ENCODE measurements at places on chromosomes 4 and X.

- no peak for DNase-seq
Measured at GRCh38 chrX:23840674-23841073, 57.7 kb downstream of the SAT1 start.

DNA sequence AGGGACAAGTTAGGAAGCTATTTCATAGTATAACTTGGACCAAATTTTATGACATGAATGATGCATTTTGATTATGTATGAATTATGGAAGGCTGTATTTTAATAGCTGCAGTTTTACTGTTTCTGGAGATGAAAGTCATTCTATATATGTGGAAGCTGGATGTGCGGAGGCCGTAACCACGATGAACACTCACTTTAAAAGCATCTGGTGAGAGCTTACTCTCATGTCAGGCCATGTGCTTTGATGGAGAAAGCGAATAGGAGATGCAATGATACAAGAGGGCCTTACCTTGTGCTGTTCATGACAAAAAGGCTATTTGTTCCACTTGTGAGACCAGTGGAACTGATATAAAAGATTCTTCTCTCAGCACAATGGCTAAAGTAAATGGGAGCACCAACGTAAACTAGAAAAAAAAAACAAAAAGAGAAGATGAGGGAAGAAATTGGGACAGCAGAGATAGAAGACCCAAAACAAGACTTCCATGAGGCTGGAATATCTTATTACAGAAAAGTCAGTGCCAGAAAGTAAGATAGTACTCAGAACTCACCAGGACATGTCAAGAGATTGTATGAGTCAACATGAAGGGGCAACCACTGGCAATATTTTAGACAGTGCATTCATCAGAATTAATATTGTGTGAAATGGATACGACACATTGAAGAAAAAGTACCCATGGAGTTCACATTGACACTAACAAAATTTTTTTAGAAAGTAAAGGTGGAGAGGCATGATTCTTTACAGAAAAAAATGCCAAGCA, 63.3 kb upstream of the GAB1 start:
- no peak for DNase-seq

DNA sequence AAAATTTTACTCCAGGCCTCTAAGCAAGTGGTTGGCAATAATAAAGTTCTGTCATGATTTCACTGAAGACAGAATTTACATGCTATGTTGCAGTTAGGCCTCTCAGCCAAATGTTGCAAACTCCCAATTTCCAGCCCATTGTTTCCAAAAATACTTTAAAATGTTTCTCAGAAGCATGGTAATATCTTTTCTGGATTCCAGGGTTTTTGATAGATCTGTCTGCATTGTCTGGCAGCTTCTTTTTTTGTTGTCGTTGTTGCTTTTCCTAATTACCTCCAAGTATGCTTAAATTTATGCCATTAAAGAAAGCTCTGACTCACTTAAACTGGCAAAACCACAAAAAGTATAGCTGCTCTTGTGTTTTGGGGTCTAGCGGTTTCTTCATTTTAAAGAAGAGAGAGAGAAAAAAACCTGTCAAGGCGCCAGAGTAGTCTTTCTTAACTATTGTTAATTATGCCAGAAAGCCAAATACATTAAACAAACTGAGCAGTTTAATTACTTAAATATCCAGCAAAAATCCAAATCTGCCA, 97.0 kb downstream of the AGTR2 start:
- no peak for DNase-seq

GRCh38 chr4:153519687-153520086, 53.5 kb downstream of the TMEM131L start:
- no peak for DNase-seq

DNA sequence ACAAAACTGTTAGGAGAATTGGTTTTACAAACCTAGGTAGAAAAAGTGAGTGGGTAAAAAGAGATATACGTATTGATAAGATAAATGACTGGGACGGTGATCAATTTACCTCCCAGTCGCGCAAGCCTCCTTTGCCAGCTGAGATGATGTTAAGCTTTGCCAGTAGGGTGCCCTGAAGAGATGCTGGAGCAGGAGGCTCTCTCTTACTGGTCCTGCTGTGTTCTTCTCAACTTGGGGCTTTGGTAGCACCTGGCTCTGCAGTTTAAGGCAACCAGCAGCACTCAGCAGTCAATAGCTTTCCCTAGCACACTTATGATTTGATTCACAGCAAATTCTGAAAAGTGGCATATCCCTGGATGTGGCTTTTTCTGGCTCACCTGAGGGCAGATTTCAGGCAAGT, 1461.7 kb downstream of the ADGRL3 start:
- no peak for DNase-seq

DNA sequence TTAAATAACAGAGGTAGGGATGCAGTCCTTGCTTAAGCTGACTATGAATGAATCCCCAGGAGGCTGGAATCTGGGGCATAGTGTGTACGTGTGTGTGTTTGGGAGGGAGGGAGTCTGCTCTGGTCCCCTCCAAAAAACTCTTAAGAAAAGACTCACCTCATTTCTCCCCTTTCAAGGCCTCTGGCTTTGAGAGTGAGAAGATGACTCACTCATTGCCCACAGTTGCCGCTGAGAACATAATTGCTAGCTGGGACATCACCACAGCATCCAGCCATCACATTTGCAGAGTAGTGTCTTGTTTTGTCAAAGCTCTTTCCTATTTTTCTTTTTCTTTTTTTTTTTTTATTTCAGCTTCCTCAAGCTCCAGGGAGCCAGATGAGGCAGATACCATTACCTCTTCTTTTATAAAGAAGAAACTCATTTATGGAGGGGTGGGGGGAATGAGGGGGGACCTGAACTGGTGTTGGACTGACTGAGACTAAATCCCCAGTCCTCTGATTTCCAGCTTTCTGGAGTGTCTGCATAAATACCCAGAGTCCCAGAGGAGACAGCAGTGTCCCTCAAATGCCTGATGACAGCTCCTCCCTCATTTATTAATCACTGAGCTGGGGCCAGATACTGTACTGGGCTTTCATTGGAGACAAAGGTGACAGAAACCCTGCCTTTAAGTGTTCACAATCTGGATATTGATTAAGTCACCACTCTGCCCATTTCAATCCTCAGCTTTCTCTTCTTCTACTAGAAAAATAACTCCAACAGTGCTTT, 61.9 kb upstream of the LAS1L start:
- DNase-seq = no peak

GRCh38 chrX:49155900-49156837, 6.4 kb upstream of the MAGIX start:
- DNase-seq = peak; percentile 68

DNA sequence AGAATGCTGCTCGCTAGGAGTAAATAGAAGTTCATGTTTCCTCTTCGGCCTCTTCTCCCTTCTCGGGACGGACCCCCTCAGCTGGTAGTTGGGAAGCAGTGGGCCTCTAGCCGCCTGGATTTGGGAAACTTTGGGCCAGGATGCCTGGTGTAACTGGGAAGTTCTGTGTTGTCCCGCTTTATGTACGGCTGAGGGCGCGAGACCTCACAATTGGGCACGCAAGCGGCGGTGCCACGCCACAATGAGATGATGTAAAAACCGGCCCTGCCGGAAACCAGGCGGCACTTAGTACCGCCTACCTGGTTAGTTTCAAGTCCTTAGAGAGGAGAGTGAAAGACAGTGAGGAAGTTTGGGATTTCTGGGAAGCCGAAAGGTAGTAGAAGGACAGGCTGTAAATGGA, at the start of gene CT83:
Gene CT83, minus strand, starts transcription at position 155 of the 400 bp plus-strand sequence. Its CDS starts 120 bp downstream, at position 35.
- no peak for DNase-seq

DNA sequence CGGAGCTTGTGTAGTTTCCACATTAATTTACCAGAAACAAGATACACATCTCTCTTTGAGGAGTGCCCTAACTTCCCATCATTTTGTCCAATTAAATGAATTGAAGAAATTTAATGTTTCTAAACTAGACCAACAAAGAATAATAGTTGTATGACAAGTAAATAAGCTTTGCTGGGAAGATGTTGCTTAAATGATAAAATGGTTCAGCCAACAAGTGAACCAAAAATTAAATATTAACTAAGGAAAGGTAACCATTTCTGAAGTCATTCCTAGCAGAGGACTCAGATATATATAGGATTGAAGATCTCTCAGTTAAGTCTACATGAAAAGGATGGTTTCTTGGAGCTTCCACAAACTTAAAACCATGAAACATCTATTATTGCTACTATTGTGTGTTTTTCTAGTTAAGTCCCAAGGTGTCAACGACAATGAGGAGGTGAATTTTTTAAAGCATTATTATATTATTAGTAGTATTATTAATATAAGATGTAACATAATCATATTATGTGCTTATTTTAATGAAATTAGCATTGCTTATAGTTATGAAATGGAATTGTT, at the start of gene FGB:
Gene FGB, plus strand, starts transcription at position 315 of the 558 bp plus-strand sequence. Its CDS starts 8 bp downstream, at position 323.
- no peak for DNase-seq

DNA sequence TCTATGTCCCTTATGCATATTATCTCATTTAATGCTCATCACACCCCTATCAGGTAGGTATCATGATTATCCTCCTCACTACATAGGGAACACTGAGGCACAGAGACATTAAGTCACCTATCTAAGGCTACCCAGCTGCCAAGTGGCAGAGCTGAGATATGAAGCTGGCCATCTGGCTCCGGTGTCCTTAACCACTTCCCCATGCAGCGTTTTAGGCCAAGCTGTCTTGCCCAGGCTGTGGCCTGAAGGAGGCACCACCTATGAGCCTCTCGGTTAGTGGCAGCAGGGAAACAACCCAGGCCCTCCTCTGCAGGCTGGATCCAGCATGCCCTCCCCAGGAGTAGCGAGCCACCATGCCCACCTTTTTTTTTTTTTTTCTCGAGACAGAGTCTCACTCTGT, 16.3 kb downstream of the PJA1 start:
- DNase-seq = no peak

DNA sequence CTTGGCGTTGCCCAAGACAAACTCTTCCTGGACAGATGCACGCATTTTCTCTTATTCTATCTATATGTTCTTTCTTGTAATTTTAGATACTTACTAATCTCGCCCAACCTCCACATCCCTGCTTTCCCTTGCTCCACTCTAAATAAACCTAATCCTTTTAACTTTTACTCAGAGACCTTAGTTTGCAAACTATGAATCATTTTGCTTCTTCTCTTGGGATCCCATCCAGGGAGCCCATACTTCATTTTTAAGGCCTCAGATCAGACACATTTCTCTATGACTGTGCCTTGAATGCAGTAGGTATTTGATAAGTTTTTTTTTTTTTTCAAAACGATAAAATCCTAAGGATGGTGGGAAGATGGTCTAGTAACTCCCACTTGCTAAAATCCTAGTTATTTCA, 353.8 kb upstream of the HAND2 start:
- no peak for DNase-seq

DNA sequence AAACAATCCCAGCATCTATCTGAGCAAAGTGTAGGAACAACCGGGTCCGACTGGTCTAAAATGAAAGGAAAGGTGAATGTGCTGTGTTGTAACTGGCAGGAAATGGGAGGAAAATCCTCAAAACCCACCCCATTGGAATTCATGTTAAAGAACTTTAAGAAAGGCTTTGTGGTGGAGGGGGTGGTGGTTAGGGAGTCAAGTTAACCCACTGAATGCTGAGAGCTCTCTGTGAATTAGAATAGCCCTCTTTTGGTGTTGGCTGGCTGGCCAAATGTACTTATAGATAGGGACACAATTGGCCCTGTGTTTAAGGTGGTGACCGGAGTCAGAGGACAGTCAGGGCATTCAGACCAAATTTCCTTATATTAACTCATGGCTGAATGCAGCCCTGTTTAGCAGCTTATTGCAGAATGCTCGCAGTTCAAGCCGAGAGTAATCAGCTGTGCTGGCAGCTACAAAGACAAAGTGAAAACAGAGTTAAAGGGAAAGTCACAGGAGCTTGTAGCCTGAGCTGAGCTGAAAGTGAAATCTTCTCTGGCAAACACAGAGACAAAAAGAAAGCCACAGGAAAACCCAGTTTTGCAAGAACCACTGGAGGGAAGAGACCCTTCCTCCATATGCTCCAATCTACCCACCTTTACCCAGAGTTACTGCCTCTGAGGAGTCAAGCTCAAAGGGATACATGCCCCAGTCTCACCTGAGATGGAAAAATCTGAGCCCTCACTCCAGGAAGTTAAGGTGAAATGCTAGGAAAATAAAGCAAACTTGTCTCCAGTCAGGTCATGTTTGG, 38.5 kb upstream of the UGT2B7 start:
- no peak for DNase-seq

GRCh38 chr4:169258141-169258540, 12.6 kb downstream of the SH3RF1 start:
- no peak for DNase-seq

DNA sequence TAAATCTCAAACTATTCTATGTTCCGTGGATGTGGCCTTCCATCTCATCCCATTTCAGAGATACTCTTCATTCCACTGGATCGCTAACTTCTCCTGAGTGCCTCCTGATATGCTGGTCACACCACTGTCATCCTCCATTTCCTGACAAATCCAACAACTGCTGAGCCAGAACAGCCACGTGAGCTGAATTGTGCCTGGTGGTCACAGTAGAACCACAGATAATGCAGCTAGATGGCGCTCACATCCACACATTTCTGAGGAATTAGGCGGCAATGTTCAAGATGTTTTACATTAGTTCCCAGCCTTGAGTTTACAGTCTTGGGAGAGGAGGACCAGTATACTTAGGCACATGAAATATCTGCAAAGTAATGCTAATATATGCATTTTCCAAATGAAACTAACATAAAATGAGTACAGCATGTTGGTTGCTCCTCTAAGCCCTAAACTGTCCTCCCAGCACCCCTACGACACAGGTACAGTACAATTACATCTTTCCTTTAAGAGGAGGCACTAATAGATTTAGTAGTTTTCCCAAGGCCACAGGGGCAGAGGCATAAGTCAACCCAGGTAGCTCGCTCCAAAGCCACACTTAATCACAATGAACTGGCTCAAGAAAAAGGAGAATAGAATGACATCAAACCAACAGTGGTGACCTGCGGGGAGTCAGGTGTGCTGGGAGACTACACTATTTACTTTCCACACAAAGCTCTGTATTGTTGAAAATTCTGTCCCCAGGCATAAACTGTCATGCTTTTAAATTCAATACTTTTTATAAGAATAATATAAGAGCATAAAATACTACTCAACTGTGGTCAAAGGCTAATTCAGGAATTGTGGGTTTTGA, 134.2 kb downstream of the CHIC2 start:
- peak; percentile 24 for DNase-seq

DNA sequence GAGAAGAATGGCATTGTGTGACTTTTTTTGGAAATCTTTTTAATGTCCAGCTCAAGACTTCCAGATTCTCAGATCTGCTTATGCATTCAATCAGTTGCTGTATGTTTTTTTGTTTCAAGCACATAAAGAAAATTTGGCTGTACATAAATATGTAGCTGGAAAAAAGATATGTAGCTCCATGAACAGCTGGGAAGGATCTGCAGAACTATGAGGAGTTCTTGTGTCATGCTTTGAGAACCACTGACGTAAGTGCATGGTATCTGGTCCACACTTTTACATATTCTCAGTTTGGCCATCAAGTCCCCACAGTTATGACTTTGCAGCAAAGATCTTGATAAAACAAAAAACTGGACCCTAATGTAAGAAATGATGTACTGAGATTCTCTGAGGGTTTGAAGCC, 165.9 kb downstream of the KIT start:
- no peak for DNase-seq

GRCh38 chr4:76679691-76680090, 218.3 kb downstream of the SOWAHB start:
- DNase-seq = no peak
